ENCODE measurements at places on chromosomes 3 and 15.

GRCh38 chr15:41401904-41402267, 410 bp downstream of the NDUFAF1 start:
- no peak for DNase-seq

DNA sequence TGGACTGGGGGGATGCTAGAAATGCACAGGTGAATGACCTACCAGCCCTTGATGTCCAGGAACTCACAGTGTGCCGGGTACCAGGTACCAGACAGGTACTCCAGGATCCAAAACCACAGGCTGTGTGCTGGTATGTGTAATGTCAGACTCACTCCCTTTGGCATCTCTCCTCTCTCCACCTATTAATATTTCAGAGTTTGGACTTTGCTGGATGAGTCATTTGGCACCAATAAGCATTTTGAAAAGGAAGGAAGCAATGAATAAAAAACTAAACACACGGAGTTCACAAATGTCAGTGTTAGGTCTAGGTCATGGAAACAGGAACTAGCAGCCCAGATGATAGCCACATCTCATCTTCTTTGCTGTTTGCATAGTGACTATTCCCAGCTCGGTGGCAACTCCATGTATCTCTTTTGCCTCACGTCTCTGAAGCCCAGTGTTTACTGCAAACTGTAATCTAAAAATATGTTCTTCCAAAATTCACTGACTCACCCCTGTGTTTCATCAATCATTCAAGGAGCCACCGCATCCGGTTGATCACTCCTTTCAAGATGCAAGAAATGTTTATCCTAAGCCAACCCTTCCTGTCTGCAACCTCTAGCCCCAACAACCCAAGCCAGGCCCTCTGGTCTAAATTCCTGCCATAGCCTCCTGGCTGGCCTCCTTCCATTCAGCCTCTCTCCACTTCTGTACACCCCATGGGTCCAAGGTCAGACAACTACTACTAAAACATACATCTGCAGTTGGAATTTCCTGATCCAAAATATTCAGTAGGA, 8.4 kb downstream of the ITGB5 start:
- DNase-seq: no peak

- DNase-seq: no peak
Observed at GRCh38 chr3:38000242-38000916, 9.8 kb downstream of the VILL start.

DNA sequence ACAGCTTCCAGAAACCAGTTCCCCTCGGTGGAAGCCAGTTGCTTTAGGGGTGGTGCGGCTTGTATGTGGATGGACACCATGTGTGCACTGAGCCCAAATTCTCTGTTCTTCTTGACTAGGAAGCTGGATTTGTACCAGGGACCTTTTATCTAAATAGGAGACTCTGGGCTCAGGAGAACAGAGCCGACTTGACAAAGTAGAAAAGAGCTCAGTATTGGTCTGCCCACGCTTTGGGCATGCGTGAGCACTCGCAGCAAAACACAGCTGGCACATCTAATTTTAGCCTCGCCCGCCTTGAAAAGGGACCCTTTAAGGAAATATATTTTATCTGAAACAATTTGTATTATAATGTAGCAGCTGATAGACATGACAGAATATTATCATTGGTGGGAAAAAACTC, 1.1 kb upstream of the RBMS3 start:
- DNase-seq: no peak

DNA sequence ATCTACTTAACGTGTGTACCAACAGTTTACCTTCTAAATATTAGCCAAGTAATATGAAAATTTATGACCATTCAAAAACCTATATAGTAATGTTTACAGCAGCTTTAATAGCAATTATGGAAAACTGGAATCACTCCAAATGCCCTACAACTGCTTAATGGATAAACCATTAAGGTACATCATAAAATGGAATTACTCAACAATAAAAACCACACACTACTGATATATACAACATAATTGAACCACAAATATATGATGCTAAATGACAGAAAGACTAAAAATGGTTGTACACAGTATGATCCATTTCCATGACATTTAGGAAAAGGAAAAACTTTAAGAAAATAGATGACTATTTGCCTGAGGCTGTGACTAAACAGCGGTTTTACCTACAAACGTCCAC, 467.1 kb upstream of the EPHA6 start:
- DNase-seq: no peak

DNA sequence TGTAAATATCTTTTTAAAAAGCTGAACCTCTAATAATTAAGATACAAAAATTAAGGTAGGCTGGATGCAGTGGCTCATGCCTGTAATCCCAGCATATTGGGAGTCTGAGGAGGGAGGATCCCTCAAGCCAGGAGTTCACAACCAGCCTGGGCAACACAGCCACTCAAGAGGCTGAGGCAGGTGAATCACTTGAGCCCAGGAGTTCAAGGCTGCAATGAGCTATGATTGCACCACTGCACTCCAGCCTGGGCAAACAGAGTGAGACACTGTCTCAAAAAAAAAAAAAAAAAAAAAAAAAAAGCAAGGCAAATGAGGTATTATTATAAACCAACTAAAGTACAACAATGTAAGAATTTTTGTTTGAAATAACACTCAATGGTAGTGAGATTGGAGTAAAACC, 47.6 kb downstream of the EFHB start:
- DNase-seq: no peak

GRCh38 chr3:125287248-125287647, 74.7 kb upstream of the SLC12A8 start:
- no peak for DNase-seq

GRCh38 chr15:26179906-26180305, 316.8 kb upstream of the ATP10A start:
- DNase-seq: no peak

GRCh38 chr3:128439226-128439625, 27.5 kb downstream of the DNAJB8 start:
- DNase-seq: no peak

DNA sequence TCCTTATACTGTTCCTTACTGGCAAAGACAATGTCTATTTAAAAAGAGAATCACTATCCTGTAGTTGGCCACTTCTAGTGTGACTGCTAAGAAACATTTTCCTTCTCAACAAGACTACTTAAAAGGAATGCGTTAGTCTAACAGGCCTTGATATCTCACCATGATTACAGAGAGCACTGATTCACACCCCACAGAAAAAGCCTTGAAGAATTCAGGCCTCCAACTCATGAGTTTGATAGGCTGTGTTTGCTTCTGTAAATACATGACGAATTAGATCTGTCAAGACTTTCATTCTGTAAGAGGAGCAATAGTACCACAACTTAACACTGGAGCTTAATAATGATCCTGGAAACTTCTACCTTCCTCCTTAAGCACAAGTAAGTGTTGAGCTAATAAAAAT, 432.8 kb upstream of the NR2F2 start:
- DNase-seq: no peak

GRCh38 chr3:190227064-190227463, 95.2 kb downstream of the CLDN1 start:
- DNase-seq: no peak

DNA sequence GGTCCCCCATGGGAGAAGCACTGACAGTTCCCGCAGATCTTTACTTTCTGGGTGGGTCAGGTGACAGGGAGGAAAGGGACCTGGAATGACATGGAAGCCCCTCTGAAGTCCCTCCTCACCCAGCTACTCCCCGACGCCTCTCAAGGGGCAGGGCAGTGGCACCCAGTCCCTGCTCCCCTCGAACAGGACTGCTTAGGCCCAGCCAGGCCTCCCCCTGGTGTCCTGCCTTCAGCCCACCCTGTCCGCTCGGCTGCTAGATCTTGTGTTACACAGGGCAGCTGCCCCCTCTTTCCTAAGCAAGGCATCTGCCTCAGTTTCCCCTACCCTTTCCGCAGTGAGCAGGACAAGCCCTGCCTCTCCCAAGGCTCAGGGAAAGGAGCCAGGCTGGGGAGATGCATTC, 226.5 kb downstream of the XXYLT1 start:
- DNase-seq: no peak

DNA sequence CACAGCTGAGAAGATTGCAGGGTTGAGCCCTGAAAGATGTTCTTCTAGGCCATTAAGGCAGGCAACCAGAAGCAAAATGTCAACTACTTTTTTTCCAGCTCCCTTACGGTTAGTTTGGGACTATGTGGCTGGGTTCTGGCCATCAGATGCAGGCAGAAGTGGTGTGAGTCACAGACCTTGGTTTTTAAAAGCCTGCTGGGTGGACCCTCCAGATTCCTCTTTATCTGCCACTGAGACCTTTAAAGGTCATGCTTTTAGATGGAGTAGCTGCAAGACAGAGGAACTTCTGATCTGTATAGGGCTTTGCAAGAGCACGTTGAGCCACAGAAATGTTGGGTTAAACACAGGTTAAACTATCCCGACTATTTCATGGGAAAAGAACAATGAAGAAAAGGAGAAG, 102.9 kb downstream of the CHST2 start:
- no peak for DNase-seq

DNA sequence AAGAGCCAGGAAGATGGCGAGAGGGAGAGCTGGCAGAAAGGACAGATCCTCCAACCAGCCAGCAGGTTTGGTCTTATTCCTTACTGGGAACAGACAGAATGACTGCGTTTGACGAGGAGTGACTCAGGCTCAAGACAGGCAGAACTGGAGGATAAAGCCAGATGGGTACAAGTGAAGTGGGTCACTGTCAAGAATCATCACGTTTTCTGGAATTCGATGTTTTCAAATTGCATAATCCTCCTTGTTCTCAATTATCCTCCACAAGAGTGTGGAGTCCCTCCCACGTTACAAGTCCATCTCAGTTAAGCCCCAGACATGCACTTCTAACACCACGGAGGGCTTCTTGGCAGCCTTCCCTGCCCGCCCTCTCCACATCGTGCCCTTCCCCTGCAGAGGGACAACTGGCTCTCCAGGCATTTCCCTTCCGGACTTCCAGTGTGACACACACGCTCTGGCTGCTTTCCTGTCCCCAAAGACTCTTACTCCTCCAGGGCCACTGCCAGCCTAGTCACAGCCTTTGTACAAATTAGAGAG, 183.1 kb downstream of the CHST2 start:
- no peak for DNase-seq

DNA sequence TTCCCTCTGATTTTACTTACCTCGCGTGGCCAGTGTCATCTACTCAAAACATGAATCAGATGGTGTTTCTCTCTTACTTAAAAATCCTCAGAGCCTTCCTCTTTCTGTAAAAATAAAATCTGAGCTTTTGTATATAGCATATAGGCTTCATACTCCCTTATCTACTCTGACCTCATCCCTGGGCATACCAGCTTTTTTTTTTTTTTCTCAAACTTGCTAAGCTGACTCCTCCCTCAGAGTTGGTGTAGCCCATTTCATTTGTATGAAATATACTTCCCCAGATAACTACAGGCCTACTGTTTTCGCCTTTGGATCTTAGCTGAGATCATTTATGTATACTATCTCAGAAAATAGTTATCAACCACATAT, 648.9 kb upstream of the ALCAM start:
- DNase-seq: no peak

DNA sequence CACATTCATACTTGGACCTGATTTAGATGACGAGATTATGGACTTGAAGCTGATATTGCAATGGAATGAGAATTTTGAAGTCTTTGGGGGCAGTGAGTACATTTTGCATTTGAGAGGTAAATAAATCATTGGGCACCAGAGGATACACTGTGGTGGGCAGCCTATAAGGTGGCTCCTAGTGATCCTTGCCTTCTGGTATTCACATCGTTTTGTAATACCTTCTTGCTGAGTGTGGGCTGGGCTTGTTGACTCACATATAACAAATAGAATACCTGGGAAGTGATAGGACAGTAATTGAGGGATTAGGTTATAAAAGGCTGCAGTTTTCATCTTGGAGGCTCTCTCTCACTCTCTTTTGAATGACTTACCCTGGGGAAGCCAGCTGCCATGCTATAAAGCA, 605.5 kb upstream of the KCNMB2 start:
- DNase-seq: no peak

- no peak for DNase-seq
Observed at GRCh38 chr3:58062472-58062871, 54.2 kb downstream of the FLNB start.

DNA sequence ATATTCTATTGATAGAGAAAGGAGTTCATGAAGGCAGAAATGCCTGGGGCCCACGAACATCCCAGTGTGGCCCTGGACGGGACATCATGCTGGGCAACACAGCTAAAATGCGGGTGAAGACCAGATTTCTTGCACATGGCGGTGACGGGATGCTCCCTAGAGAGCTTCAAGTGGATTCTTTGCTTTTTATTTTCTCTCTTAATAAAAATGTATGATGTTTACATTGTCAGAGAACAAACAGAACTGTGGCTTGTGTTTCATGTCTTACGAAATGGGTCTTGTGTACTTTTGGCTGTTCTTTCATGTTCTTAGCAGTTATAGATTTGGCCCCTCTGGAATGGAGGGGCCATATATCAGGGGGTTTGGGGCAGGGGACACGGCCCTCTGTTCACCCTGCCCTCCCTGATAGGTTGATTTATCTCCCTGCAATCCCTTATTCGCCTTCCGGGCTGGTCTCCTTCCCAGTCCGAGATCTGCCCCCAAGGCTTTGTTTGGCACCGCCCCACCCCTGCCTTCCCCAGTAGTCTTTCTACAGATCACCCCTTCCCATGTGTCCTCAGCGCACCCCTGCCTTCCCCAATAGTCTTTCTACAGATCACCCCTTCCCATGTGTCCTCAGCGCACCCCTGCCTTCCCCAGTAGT, 68.7 kb upstream of the CGNL1 start:
- DNase-seq: no peak

DNA sequence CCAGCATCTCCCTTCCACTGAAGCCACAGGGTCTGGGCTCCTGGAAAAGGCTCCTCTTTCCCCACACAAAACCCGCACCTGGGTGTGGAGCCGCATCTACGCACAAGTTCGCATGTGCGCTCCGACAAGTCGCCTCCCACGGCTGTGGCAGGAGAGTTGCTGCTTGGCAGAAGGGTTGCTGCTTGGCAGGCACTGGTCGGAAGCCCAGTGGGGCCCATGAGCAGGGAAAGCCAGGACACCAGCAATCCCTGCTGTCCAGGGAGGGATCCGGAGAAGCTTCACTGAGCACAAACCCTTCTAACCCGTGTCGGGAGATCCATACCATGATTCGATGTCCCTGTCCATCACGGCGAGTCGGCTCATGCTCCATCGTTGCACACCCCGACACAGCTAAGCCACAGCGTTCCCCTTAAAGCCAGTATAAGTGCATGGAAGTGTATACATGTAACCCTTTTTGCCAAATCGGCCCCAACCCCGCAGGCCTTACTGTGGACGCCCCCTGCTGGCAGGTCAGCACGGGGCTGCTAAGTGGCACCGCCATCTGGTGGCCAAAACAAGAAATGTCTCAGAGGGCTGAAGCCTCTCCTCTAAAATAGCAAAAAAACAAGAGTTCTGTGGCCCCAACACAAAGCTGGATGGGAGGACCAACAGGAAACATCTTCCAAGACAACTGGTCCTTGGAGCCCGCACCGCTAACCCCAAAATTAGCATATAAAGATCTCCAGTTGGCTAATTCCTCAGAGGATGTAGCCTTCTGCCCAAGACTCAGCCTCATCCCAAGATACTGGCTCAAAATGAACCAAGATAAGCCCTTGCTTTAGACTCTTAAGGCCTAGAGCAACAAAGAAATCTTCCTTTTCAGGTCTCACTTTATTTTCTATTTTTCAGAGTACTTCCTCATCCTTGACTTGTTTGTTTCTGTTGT, 8.3 kb downstream of the ANKRD63 start:
- DNase-seq: peak; percentile 89

- DNase-seq: no peak
Observed at GRCh38 chr3:35789042-35789831, 149.9 kb downstream of the ARPP21 start.

GRCh38 chr3:133049491-133049890, 11.3 kb downstream of the TMEM108 start:
- DNase-seq: no peak

GRCh38 chr15:75943246-75943645, 39.6 kb downstream of the FBXO22 start:
- no peak for DNase-seq

- no peak for DNase-seq
Observed at GRCh38 chr3:3145831-3146230, 19.1 kb downstream of the TRNT1 start.
